Neural crest cell (in vitro differentiated cells): ENCODE measurements at places on chromosomes 1 and 21.

GRCh38 chr1:24692351-24692980 lies 49.4 kb downstream of the SRRM1 start:
- DNase-seq, result no peak

DNA sequence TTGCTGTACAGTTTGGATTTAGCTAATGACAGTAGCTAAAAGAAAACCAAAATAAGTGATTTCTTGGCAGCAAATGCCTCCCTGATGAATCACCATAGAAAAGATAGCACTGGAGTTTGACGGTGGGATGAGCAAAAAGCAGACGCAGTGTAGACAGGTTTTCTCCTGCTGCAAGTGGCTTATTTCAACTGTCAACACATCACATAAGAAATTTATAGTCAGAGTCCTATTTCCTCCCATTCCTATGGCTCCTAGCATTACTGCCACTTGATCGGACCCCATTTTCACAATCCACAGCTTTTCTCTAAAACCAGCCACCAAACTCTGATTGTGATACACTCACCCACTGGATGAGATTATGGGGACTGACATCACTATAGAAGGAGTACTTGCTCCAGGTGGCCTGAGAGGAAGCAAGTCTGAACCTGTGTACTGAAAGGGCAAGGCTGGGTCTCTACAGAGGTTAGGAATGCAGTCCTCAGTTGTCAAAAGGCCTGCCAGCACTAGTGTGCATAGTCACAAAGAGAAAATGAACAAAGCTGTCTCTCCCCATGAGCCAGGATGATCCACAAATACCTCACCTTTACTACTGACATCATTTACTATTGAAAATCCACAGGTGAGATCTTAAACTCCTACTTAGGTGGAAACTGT lies 359.8 kb downstream of the LTN1 start:
- no peak for DNase-seq

DNA sequence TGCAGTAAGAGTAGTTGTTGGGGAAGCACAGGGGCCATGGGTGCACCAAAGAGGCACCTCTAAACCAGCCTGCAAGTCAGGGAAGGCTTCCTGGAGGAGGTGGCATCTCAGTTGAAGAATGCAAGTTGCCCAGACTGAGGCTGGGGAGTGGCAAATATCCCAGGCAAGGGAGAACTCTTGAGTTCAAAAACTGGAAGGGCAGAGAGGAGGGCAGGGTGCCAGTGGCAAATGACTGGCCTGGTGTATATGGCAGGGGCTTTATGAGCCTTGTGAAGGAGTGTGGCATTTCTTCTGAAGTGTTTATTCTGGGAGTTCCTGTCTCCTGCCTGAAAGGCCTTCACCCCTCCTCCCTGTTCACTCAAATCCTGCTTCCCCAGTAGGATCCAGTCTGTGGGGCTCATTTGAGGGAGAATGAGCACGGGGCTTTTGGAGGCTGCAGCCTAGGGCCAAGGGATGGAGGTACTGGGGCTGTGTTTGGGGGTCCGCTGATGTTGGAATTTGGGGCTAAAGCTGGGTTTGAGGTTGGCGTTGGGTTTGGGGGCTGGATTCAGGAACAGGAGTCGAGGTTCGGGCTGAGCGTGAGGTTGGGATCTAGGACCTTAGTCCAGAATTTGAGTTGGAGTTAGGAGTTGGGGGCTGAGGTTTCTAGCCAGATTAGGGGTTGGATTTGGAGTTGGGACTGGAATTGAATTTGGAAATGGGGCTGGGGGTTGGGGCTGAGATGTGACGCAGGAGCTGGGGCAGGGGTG lies at the start of gene TMEM125:
Gene TMEM125, plus strand, starts transcription at position 357 of the 749 bp plus-strand sequence. CDS start 2,740 bp downstream, outside the sequence.
- DNase-seq, result no peak

GRCh38 chr1:172990598-172991215 lies 60.0 kb downstream of the TNFSF18 start:
- no peak for DNase-seq

- no peak for DNase-seq
Observed at GRCh38 chr1:13901597-13901996, 201.6 kb downstream of the PRDM2 start.

DNA sequence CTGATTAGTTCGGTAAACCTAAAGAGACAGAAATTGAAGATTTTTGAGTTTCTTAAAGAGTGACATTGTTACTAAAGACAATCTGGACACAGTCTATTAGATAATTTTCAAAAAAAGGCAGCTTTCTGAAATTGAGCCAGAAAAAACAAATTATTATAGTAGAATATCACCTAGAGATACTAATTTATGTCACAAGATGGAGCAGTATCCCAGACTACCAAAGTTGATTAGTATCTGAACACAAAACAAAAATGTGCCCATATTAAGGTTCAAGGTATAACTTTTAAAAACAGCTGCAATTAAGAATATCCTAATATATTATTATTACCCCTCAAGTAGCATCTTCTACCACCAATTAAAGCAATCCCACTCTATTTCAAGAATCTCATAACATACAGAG lies 40.5 kb upstream of the SYT2 start:
- no peak for DNase-seq

- peak; percentile 41 for DNase-seq
Observed at GRCh38 chr1:101567582-101568189, 330.9 kb downstream of the S1PR1 start.
